Right atrium auricular region (tissue), 2 donors: ENCODE measurements at places on chromosomes 1 and 21. TPM values are rescaled to one million over a fixed set of nuclear protein-coding genes. Genes with fewer than 3 reads are reported as not detected.

The ACTL8 gene
- not detected for total RNA-seq

The CFHR1 gene
- not detected for total RNA-seq

The UBIAD1 gene
- total RNA-seq, result 13.9 TPM

- H3K4me1 ChIP-seq, result peaks cover 20% of the 10 kb centered on the region
- no peak for DNase-seq
- peak overlapping the region; percentile 73 for H3K27ac ChIP-seq
- no peaks in the 10 kb centered on the region for H3K27me3 ChIP-seq
- peaks cover 68% of the 10 kb centered on the region for H3K36me3 ChIP-seq
Observed at GRCh38 chr1:183916574-183916973, 111.7 kb downstream of the RGL1 start.

GRCh38 chr1:154595621-154596020 lies 12.4 kb downstream of the ADAR start:
- H3K27me3 ChIP-seq, result no peaks in the 10 kb centered on the region
- H3K4me1 ChIP-seq, result no peaks in the 10 kb centered on the region
- peaks cover 81% of the 10 kb centered on the region for H3K36me3 ChIP-seq
- H3K4me3 ChIP-seq, result no peak overlapping the region

DNA sequence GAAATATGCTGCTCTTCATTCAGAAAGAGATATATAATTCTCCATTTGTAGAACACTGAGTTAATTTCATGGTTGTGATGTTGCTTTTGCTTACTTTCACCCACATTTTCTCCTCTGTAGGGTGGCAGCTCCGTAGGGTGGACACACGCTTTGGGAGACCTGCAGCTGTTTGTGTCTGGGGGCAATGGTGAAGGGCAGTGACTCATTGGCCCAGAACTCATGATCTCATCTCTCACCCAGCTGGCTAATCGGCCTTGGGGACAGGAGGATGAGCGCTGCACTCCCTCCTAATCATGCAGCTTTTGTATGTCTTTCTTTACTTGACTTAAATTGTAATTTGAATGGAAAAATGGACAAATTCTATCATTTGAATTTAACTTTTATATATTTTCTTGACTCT lies 9.6 kb downstream of the DISC1 start:
- H3K27me3 ChIP-seq, result no peaks in the 10 kb centered on the region
- H3K4me1 ChIP-seq, result no peaks in the 10 kb centered on the region
- DNase-seq, result no peak
- H3K27ac ChIP-seq, result no peak overlapping the region
- no peak overlapping the region for H3K4me3 ChIP-seq
- H3K36me3 ChIP-seq, result no peaks in the 10 kb centered on the region

- no peak for DNase-seq
- no peaks in the 10 kb centered on the region for H3K4me1 ChIP-seq
- H3K27ac ChIP-seq, result no peak overlapping the region
- no peak overlapping the region for H3K4me3 ChIP-seq
- no peaks in the 10 kb centered on the region for H3K36me3 ChIP-seq
- H3K27me3 ChIP-seq, result no peaks in the 10 kb centered on the region
Observed at GRCh38 chr1:55517036-55517435, 301.9 kb upstream of the USP24 start.

- no peak for DNase-seq
- no peak overlapping the region for H3K4me3 ChIP-seq
- H3K27me3 ChIP-seq, result no peaks in the 10 kb centered on the region
Observed at GRCh38 chr1:31230378-31230777, 9.3 kb downstream of the NKAIN1 start.

DNA sequence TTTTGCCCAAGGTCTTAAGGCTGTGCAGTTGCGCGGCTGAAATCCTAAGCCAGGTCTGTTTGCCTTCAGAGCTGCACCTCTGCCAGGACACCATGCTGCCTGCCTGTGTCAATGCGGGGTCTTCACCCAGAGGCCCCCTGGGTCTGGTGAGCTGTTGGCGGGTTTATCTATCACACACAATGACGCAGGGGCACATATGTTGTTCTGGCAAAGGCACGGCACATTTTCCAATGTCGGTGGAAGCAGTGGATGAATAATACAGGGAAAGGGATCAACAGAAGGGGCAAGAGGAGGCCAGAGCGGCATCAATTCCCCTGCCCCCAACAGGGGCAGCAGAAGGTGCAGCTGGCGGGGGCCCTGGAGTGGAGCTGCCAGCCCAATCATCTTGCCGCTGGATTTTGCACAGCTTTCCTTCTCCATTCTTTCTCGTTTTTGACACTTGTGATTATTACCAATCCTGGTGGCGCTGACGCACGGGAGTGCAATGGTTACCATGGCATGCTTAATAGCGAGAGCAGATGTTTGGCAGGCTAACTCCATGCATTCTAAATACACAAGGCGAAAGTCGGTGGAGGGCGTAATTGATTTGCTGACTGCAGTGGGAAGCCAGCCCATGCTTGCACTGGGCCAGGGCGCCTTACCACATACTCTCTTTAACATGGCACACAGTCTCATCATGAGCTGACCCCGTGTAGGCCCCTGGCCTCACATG lies 45.8 kb upstream of the CYP2J2 start:
- H3K36me3 ChIP-seq, result no peaks in the 10 kb centered on the region
- no peaks in the 10 kb centered on the region for H3K27me3 ChIP-seq
- no peak overlapping the region for H3K27ac ChIP-seq
- no peak for DNase-seq
- no peak overlapping the region for H3K4me3 ChIP-seq

DNA sequence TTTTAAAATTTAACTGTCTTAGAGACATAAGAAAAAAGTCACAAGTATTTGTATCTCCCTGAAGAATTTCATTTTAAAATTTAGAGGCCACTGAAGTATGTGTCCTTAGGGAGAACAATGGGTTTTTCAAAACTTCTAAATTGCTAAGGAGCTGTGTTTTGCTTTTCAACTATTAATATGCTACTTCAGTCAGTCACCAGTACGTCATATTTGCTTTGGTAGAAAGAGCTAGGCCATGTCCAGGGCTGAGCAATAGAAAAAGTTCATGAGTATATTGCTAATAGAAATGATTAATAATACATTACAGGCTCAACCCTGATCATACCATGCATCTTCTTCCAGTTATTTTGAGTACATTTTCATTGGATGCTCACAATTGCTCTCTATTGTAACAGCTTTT lies 1.7 kb upstream of the SGIP1 start:
- H3K4me3 ChIP-seq, result no peak overlapping the region
- no peak for DNase-seq
- no peaks in the 10 kb centered on the region for H3K36me3 ChIP-seq
- H3K27me3 ChIP-seq, result no peaks in the 10 kb centered on the region
- H3K4me1 ChIP-seq, result no peaks in the 10 kb centered on the region

DNA sequence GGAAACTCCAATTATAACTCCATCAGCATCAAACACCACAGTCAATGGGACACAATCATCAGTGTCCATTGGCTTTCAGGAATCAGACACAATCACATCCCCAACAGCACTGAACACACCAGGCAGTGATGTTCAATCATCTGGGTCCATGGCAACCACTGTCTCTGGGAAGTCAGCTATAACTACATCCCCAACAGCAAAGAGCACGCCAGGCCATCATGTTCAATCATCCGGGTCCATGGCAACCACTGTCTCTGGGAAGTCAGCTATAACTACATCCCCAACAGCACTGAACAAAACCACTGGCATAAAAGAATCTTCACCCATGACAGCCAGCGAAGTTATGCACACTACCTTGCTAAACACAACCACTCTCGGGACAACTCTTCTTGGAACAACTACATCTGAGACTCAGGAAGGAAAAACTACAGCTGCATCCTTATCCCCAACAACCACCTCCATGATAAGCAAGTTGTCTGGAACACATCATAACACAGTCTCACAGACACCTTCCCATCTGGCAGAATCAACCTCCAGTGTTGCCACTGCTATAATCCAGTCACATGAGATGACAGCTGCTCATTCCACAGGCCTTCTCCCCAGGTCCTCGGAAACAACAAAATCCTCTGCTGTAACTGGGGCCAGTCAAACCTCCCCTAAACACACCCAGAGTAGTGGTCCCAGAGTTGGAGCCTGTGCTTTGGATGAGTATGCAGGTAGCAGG lies 19.9 kb downstream of the CATSPER4 start:
- DNase-seq, result no peak
- no peak overlapping the region for H3K27ac ChIP-seq
- H3K4me3 ChIP-seq, result no peak overlapping the region
- H3K36me3 ChIP-seq, result no peaks in the 10 kb centered on the region
- no peaks in the 10 kb centered on the region for H3K27me3 ChIP-seq

DNA sequence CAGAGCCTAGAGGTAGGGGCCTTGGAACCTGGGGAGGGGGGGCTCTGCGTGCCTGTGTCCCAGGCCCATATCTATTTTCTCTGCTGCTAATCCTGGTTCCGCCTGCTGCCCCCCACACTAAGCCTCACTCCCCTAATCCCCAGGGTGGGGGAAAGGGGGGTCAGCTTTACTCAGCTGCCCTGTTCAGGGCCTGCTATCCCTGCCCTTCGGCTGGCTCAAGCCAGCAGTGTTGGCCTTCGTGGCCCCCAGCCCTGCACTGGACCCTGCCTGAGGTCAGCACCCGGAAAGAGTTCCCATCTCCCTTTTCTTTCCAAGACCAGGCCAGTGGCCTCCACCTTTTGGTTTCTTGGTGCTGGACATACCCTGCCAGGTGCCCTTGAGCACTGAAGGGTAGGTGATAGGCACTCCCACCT lies 8.4 kb downstream of the ZBTB7B start:
- H3K27me3 ChIP-seq, result no peaks in the 10 kb centered on the region
- no peak for DNase-seq
- no peak overlapping the region for H3K4me3 ChIP-seq
- no peaks in the 10 kb centered on the region for H3K4me1 ChIP-seq
- peaks cover 20% of the 10 kb centered on the region for H3K36me3 ChIP-seq

GRCh38 chr1:117346206-117346928 lies 20.9 kb upstream of the MAN1A2 start:
- no peaks in the 10 kb centered on the region for H3K27me3 ChIP-seq
- DNase-seq, result no peak
- H3K36me3 ChIP-seq, result no peaks in the 10 kb centered on the region
- H3K4me3 ChIP-seq, result no peak overlapping the region

GRCh38 chr21:46442938-46443337 lies 15.8 kb upstream of the DIP2A start:
- H3K27me3 ChIP-seq, result no peaks in the 10 kb centered on the region
- no peaks in the 10 kb centered on the region for H3K4me1 ChIP-seq
- H3K27ac ChIP-seq, result no peak overlapping the region
- no peak for DNase-seq
- peaks cover 62% of the 10 kb centered on the region for H3K36me3 ChIP-seq

GRCh38 chr1:24966121-24966723 lies 36.1 kb upstream of the RUNX3 start:
- no peak overlapping the region for H3K27ac ChIP-seq
- H3K36me3 ChIP-seq, result no peaks in the 10 kb centered on the region
- DNase-seq, result no peak
- no peaks in the 10 kb centered on the region for H3K4me1 ChIP-seq
